Caudate nucleus (tissue), 63 donors: ENCODE measurements at places on chromosomes 13 and 19.

DNA sequence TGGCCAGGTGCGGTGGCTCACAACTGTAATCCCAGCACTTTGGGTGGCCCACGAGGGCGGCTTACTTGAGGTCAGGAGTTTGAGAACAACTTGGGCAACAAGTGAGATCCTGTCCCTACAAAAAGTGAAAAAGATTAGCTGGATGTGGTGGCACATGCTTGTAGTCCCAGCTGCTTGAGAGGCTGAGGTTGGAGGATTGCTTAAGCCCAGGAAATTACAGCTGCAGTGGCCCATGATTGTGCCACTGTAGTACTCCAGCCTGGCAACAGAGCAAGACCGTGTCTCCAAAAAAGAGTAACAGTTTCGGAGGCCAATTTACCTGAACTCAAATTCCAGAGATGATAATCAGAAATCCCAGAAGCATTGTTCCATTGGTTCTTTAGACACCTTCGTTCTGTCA lies 4.4 kb downstream of the ZNF473 start:
- no peak for DNase-seq

DNA sequence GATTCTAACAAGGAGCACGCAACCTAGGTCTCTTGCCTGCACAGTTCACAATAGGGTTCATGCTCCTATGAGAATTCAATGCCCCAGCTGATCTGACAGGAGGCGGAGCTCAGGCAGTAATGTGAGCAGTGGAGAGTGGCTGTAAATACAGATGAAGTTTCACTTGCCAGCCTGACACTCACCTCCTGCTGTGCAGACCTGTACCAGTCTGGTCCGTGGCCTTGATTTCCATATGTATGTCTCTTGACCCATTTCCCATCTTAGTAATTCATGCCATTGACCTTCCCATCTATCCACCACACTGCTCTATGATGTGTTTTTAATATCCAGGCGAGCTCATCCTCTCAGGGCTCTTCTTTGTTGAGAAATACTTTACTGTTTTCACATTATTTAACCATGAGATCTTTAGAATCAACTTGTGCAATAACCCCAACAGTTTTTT lies 95.2 kb downstream of the LRCH1 start:
- DNase-seq, result no peak

DNA sequence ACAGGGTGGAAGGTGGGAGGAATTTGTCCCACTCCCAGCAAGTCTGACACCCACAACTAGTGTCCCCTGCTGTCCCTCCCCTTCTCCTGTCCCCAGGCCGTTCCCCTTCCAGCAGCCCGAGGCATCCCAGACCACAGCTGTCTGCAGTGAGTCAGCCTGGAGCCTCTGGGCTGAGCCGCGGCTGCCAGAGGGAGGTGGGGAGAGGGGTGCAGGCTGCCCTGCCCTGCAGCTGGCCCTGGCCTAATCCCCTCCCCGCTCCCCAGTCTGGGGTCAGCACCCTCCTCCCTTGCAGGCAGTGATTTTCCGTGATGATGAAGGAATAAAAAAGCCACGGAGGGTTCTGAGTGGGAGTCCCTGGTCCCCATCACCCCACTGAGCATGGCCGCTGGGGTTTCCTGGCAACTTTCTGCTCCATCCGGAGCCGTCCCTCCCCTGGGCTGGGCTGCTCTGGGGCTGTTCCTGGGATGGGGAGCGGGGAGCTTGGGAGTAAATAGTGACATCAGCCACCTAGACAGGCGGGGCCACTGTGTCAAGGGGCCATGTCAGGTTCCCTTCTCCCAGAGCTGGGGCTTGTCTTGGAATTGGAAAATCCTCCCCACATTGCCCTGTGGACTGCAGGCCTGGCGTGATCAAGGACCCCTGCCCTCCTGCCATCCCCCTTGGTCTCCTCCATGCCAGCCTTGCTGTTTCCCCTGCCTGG lies 16.8 kb downstream of the SPC24 start:
- peak; percentile 45 for DNase-seq

- DNase-seq, result no peak
These were observed 2.9 kb upstream of the CADM4 start for GRCh38 chr19:43642531-43642930.

GRCh38 chr13:111476197-111476596 lies 155.8 kb downstream of the TEX29 start:
- no peak for DNase-seq

GRCh38 chr19:17455308-17456123 lies 5.2 kb downstream of the NXNL1 start:
- DNase-seq, result no peak

GRCh38 chr13:91153372-91153771 lies 194.1 kb upstream of the MIR17HG start:
- DNase-seq, result no peak

DNA sequence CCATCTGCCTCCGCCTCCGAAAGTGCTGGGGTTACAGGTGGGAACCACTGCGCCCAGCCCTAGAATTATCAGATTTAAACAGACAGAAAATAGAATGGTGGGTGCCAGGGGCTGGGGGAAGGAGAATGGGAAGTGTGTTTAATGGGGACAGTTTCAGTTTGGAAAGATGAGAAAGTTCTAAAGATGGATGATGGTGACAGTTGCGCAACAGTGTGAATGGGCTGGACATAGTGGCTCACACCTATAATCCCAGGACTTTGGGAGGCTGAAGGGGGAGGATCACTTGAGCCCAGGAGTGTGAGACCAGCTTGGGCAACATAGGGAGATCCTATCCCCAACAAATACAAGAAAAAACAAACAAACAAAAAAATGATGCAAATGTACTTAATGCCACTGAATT lies 15.9 kb downstream of the KANK2 start:
- DNase-seq, result no peak

DNA sequence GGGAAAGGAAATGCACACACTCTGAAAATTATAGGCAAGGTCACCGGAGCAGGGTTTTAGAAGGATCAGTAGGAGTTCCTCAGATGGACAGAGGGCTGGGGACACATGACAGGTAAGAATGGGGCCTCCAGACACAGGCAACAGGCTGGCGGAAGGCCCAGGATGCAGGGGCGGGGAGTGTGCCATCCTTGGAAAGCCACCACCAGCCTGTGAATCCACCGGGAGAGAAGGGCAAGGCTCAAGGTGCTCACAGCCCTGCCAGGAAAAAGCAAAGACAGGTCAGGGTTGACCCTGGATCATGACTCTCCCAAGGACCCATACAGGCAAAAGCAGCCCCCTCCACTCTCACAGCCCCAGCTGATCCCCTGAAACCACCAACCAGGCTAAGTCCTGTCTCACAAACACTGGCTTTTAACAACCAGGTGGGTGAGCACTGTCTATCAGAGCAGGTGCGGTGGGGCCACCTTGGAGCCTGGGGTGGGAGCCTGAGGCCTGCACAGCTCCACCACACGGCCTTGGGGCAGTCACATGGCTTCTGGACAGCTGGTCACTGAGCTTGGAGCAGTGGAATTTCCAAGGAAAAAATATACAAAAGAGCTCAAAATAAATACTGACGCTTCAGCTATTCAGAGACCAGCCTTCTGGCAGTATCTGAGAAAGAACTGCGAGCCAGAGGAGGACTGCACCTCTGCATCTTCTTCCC lies 35.2 kb upstream of the ISYNA1 start:
- no peak for DNase-seq

DNA sequence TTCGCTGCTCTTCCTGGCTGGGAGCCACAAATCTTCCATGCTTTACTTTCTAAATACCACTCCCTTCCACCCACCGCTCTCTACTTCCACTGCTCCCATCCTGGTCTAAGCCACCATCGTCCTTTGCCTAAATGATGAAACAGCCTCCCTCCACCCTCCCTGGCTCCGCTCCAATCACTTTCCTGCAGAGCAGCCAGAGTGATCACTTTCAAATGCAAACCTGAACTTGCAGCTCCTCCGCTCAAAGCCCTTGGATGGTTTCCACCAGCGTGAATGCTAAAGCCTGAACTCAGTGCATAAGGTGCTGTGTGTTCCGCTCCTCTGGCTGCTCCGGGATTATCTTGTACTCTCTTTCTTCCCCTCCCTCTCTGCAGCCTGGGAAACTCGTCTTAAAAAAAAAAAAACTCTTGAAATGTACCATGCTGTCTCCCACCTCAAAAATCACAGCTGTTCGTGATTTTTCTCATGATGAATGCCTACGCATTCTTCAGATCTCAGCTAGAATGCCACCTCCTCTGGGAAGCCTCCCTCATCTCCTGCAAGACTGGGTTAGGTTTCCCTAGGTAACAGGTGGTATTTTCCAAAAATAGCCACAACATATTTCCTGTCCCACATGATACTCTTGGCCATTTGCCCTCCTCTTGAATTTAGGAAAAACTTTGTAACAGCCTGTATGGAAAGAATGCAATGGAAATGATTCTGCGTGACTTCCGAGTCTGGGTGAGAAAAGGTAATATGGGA lies 3.7 kb upstream of the SIN3B start:
- peak; percentile 65 for DNase-seq

DNA sequence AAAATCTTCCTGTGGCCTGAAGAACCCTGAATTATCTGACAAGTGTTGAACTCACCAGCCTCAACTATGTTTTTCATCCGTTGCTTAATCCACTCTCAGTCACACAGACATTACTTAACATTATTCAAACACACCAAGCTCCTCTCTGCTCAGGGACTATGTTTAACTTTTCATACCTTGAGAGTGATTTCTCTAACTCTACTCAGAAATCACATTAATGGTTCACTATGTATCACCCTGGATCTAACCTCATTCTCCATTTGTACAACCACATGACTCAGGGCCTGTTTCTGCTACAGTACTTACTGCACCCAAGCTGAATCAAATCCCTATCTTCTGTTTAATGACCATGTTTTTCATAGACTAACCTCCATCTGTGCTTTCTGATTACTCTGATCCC lies 553.7 kb upstream of the PRR20A start:
- DNase-seq, result no peak

DNA sequence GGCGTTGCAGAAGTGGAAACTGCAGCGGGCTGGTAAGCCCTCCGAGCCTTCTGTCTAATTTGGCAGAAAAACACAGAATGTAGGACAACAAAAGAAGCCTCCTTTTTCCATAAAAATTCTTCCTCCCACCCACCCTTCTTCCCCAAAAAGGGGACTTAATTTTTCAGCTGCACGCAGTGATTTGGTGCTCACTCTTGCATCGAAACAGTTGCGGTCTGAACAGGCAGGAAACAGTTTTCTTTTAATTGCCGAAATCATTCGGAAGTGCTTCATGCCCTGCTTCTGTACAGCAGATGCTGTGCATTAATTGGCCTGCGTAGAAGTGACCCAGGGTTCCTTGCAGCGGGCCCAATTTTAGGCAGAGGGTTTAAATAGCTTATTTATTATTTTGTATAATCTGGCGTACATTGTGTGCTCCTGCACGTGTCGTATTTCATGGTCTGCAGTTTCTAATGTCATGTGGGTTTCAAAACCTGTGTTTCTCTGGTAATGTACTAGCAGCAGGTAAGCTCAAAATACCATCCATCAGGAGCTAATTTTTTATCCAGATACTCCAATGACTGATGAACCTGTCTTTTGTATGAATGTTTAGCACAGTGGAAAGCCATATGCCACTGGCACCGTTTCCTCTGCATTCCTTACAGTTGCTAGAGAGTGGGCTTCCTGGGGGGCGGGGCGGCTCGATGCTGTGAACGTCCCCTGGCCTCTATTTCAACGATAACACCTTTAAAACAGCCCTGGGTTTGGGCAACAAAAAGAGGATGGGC lies 66.6 kb downstream of the GGACT start:
- DNase-seq, result no peak

GRCh38 chr13:58187881-58188280 lies 556.3 kb downstream of the PCDH17 start:
- no peak for DNase-seq

- DNase-seq, result peak; percentile 98
These were observed 434 bp upstream of the ETFB start for GRCh38 chr19:51366389-51367254.
